IPS DF 6.9 (cell line): ENCODE measurements at places on chromosomes 2 and 18.
A peak's percentile ranks its signal among the peaks of the same experiment; 100 is the strongest.

- DNase-seq = no peak
These were observed 12.3 kb upstream of the CNGA3 start for GRCh38 chr2:98333922-98334321.

DNA sequence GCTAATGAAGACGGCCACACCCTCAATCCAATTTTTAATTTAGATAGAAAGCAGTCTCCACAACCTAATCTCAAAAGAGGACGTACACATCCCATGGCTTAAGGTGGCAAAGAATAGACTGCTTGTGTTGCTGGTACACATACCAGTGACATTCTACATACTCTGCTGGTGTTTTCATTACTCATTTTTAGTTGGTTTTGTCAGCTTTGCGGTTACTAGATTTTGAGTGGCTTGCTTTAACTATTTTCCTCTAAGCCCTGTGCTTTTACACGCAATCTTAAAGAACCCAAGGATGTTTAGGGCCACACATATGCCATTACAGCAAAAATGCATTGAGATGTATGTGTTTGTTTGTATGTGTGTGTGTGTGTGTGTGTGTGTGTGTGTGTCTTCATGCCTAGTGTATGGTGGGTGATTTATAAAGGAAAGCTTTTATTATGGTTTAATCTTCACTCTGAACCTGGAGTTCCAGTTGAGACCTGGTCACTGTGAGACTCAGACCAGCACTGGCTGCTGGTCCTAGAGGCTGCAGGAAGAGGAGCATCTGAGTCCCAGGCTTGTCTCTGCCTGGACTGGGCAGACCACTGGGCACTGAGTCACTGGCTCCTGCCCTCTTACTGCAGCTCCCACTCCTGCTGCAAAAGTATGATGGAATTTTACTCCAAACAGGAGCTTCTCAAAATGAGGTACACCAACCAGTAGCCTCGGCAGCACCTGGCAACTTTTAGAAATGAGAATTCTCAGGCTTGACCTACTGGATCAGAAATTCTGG lies 415.9 kb downstream of the NBAS start:
- DNase-seq = no peak

DNA sequence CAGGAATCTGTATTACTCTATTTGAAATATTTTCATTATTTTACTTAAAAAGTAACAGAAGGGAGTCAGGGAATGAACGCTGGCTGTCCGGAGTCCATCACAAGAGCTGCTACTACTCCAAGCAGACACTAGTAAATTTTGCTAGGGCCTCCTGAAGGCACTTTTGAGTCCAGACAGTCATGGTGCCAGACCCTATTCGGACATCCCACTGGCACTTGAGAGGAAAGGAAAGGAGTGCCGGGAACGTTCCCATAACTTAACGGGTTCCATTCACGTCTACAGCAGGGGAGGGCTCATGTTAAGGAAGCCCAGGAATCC lies 563 bp upstream of the GMCL1 start:
- peak; percentile 22 for DNase-seq

GRCh38 chr18:23353459-23353858 lies 99.6 kb upstream of the RIOK3 start:
- DNase-seq = no peak

DNA sequence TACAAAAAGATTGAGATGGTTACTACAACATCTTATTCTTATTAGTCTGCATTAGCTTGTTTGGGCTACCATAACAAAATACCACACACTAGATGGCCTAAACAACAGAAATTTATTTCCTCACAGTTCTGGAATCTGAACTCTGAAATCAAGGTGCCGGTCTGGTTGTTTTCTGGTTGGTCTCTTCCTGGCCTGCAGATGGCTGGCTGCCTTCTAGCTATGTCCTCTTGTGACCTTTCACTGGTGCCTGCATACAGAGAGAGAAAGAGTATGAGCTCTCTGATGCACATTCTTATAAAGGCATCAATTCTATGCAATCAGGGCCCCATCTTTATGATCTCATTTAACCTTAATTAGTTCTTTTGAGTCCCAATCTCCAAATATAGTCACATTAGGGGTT lies 696.5 kb downstream of the TDRD15 start:
- no peak for DNase-seq

DNA sequence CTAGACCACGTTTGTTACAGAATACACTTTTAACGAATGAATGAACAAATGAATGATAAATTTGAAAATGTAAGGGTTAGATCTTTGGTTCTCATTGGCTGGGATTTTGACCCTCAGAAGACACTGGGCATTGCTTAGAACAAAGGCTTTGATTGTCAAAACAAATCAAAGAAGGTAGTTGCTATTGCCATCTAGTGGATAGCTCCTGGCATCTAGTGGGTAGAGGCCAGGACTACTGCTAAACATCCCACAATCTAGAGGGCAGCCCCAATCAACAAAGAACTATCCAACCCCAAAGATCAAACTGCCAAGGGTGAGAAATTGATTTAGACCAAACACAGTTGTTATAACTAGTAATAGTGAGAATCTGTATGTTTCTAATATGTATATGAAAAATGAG lies 552.3 kb downstream of the KCNJ3 start:
- DNase-seq = no peak

DNA sequence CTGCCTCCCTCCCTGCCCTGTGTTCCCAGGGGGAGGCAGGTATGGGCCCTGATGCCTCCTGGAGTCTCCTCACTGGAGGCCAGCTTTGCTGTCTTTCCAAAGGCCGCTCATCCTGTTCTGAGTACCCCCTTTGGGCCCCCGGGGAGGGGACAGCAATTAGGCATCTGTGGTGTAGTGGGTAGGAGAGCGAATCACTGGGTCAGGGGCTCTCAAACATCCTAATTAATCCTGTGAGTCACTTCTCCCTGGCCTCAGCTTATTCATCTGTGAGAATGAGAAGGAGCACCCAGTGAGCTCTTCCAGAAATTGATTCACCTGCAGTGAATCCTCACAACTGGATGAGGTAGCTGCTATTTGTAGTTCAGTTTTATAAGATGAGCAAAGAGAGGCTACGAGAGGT lies 16.4 kb downstream of the TET3 start:
- DNase-seq = no peak

DNA sequence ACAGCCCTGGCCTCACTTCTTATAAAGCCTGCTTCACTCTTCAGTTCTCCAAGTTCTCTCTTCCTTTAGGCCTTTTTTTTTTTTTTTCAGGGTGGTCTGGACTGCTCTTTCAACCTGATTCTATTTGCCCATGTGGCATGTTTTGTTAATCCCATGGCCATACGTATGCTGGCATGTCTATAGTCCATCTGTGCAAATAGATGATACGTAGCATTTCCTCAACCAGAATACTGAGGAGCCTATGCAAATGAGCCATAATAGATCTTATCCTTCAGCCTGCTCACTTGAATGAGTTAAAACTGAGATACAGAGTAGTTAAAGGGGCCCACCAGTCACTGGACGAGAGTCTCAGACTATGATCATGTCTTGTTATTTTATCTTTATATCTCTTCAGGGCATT lies 265.2 kb upstream of the CXCR4 start:
- no peak for DNase-seq

DNA sequence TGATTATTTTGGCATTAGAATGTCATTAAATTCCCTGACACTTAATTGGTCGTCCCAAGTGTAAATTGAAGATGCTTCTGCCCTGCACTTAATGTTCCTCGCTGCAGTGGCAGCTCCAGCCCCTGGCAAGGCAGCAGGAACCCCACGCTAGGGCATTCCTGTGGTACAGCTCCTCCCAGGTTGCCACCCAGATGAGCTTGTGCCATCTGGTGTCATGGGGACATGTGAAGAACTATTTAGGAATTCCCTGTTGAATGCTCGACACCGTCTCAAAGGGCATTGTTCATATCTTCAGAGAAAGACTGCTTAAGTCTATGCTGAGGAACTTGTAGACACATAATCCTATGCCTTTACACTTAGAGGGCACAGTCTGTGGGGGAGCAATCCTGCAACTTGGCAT lies 38.9 kb downstream of the BCL2L11 start:
- DNase-seq = no peak

GRCh38 chr2:67948506-67948905 lies 114.3 kb downstream of the C1D start:
- no peak for DNase-seq

DNA sequence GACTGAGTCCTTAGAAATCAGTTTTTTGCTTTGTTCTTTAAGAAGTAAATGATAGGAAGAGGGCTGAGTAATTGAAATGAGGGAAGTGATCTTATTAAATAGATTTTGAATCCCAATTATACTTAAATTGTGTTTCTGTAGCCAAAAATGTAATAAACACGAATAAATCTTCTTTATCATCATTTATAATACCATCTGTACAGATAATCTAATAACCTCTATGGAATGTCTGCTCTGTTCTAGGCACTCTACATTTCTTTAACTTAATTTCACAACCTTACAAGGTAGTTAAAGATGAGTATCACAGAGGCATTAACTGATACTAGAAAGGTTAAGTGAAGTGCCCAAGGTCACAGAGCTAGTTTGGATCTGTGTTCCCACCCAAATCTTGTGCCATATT lies 14.3 kb upstream of the SCN2A start:
- no peak for DNase-seq

DNA sequence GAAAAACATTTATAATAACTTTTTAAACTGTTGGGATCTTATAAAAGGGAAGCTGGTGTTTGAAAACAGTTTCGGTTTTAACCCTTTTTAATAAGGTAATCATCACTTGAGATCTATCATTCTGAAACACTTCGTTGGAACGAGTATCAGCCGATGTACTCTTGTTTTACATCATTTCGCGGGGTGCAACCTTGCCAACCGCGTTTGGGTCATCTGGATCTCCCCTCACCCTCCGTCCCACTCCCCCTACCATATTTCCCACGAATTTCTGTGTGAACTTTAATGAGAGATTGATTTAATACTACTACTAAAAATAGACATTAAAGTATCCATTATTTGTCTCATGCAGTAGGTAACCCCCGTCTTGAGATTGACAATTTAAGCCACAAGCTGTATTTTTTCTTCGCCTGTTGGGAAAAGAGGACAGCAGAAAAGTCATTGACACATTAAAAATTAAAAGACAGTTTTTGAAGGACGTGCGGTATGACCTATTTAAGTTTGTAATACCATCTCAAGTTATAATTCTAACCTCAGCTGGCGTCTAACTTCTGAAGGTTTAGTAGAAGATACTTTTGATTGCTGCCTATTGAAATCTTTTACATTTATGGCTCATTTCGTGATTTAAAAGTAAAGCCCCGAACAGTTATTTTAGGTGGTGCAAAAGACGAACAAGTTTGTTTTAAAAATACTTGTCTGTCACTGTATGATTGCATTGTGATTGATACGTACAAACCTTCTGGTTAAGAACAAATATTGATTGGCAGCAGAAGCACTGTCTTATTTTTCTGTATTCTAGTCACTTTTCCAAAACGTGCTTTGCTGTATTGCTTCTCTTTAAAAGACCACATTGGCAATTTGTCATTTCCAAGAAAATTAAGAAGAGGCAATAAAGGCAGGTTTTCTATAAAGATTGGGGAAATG lies 1.5 kb downstream of the CREB1 start:
- DNase-seq = no peak

DNA sequence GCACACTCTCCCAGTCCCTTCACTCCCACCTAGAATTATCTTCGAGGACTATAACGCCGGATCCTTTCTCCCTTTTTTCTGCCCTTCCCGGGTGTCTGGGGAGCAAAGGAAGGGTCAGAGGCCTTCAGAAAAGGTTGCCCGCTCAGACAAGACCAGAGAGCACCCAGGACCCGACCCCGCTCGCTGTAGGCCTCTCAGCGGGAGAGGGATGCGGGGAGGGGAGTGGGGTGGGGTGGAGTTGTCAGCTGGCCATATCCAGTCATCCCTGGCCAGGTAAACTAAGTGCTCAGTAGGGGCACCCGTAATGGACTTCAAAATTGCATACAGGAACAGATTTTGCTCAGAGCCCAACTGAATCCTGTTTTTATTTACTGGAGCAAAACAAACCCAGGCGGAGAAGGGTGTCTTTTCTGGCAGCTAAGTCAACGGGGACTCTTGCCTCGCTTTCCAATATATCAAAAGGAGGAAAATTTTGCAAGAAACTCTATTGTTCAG lies 65.0 kb downstream of the NOL4 start:
- DNase-seq = no peak

DNA sequence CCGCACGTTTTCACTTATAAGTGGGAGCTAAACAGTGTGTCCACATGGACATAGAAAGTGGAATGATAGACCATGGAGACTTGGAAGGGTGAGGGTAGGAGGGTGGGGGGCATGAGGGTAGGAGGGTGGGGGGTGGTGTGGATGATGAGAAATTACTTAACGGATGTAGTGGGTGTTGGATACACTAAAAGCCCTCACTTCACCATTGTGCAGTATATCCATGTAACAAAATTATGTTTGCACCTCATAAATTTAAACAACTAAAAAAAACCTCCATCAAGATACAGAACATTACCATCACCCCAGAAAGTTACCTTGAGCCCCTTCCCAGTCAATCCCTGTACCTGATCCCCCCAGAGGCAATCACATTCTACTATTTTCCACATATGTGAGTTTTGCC lies 26.2 kb downstream of the HK2 start:
- DNase-seq = no peak

DNA sequence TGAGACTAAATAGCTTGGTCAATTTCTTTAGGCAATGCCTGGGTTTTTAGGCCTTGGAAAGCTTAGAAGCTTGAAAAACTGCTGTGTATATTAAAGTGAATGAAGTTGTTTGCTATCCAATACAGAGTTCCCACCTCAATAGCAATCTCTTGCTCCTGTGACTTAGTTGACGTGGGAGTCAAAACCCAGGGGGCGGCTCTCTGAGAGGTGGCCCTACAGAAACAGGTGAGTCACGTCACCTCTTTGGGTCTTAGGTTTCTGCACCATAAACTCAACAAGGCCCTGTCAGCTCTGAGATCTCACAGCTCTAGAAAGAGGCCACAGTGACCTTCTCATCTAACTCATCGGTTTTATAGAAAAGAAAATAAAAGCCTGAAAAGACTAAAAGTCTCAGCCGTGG lies 79.6 kb downstream of the ADD2 start:
- no peak for DNase-seq

GRCh38 chr2:215727507-215728503 lies 285.5 kb downstream of the MREG start:
- no peak for DNase-seq

GRCh38 chr2:26401739-26402541 lies at the start of gene DRC1:
TSS of gene DRC1 (plus strand) at chr2:26401920. CDS start at chr2:26401990, 70 bp downstream.
- peak; percentile 87 for DNase-seq

- DNase-seq = no peak
These were observed 34.8 kb downstream of the ATOH8 start for GRCh38 chr2:85788603-85789002.

DNA sequence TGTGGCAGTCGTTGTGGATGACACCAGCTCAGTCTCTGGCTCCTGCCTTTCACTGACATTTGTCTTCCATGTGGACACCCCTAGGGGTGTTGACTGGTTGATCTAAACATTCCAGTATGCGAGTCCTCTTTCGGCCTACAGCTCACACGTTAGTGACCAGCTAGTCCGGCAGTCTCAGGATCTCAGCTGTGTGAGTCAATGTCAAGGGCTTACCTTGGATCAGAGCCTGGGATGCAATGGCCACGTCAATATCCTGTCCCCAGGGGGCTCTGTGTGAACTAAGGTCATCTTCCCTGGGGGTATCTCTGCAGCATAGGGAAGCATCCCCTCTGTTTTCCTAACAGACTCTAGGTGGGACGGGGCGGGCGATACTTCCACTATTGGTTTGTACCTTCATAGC lies 35.1 kb upstream of the YWHAQ start:
- DNase-seq = no peak

- no peak for DNase-seq
These were observed 100.7 kb downstream of the RAPGEF4 start for GRCh38 chr2:172836347-172836821.
